ENCODE measurements at places on chromosomes 16 and 17. TPM values are rescaled to one million over a fixed set of nuclear protein-coding genes. Genes with fewer than 3 reads are reported as not detected.

- H3K27ac ChIP-seq: peak overlapping the region; percentile 39
- peak overlapping the region; percentile 39 for H3K4me3 ChIP-seq
- peaks cover 47% of the 10 kb centered on the region for H3K4me1 ChIP-seq
- no peaks in the 10 kb centered on the region for H3K27me3 ChIP-seq
- DNase-seq: no peak
Measured at GRCh38 chr17:82497483-82498405, 21.8 kb upstream of the FOXK2 start.

TSPAN10 gene
- polyA plus RNA-seq: 1.3 TPM

- no peak overlapping the region for H3K4me3 ChIP-seq
- peaks cover 9% of the 10 kb centered on the region for H3K27me3 ChIP-seq
- no peaks in the 10 kb centered on the region for H3K36me3 ChIP-seq
- H3K27ac ChIP-seq: no peak overlapping the region
- no peak for DNase-seq
Measured at GRCh38 chr17:4625181-4625617, 16.3 kb downstream of the ALOX15 start.

DNA sequence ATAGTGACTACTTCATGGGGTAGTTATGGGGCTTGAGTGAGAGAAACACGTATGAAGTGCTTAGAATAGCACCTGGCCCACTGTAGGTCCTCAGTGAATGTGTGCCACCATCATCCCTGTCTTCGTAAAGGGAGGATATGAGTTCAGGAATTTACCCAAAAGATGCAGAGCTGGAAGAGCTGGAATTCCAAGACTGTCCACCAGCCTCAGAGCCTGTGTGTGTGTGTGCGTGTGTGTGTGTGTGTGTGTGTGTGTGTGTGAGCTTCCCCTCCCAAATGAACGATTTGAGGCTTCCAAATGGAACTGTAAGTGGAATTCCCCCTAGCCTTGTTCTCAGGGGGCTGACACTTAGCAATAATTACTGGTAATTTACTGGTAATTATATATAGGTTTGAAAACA, 27.3 kb downstream of the WFDC1 start:
- no peak overlapping the region for H3K4me3 ChIP-seq
- H3K36me3 ChIP-seq: no peaks in the 10 kb centered on the region
- no peaks in the 10 kb centered on the region for H3K4me1 ChIP-seq
- H3K27me3 ChIP-seq: peaks cover 27% of the 10 kb centered on the region

DNA sequence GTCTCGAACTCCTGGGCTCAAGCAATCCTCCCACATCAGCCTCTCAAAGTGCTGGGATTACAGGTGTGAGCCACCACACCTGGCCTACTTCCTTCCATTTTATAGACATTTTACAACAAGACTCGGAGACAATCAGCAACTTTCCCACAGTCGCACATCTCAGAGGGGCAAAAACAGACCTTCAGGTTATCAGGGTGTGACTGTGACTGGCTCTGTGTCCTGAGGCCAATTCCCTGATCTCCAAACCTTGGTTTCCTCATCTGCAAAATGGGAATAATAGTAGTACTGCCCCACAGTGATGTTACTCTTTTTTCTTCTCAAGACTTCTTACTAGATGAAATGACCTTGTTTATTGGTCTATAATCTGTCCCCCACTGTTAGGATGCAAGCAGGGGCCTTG, 10.8 kb upstream of the KCNH6 start:
- no peaks in the 10 kb centered on the region for H3K4me1 ChIP-seq
- no peak overlapping the region for H3K27ac ChIP-seq
- peaks cover 7% of the 10 kb centered on the region for H3K27me3 ChIP-seq
- H3K36me3 ChIP-seq: no peaks in the 10 kb centered on the region
- DNase-seq: no peak

P2RX5 gene
- polyA plus RNA-seq: 0.43 TPM

GRCh38 chr16:56964243-56965148, 2.7 kb downstream of the CETP start:
- H3K27ac ChIP-seq: no peak overlapping the region
- H3K4me1 ChIP-seq: no peaks in the 10 kb centered on the region
- H3K27me3 ChIP-seq: no peaks in the 10 kb centered on the region

Measured in keratinocyte (primary cell).